ENCODE measurements at places on chromosomes 6 and 20.

DNA sequence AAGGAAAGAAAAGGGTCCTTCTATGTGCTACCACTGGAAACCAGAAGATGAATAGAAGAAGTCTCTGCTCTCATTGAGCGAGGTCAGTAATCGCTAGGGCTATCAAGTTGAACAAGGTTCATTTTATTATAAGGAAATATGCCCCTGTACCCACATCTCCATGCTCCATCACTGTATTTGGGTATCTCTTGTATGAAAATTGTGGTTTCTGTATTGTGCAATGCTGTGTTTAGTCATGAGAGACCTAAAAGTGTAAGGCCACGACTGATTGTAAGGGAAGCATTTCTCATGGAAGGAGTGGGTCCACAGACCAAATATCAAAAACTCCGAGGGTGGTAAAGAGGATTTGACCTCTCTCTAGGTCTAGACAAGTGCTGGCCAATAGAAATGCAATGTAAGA lies 3.6 kb upstream of the HS3ST5 start:
- DNase-seq, result no peak

DNA sequence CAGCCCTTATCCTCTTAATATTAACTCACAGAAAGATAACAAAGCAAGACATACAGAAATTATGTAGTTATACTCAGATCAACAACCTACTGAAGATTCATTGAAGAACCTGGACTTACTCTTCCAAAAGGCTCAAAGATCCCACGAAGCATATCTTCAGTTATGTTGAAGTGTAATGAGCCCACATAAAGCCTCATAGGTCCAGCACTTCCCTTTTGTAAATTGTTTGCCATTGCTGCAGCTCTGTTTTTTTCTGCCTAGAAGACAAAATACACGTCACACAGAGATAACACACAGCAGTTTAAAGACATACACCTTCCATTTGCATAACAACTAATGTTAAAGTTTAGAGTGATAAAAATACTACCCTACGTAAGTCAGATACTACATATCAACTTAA lies 20.4 kb downstream of the RBM39 start:
- DNase-seq, result no peak

DNA sequence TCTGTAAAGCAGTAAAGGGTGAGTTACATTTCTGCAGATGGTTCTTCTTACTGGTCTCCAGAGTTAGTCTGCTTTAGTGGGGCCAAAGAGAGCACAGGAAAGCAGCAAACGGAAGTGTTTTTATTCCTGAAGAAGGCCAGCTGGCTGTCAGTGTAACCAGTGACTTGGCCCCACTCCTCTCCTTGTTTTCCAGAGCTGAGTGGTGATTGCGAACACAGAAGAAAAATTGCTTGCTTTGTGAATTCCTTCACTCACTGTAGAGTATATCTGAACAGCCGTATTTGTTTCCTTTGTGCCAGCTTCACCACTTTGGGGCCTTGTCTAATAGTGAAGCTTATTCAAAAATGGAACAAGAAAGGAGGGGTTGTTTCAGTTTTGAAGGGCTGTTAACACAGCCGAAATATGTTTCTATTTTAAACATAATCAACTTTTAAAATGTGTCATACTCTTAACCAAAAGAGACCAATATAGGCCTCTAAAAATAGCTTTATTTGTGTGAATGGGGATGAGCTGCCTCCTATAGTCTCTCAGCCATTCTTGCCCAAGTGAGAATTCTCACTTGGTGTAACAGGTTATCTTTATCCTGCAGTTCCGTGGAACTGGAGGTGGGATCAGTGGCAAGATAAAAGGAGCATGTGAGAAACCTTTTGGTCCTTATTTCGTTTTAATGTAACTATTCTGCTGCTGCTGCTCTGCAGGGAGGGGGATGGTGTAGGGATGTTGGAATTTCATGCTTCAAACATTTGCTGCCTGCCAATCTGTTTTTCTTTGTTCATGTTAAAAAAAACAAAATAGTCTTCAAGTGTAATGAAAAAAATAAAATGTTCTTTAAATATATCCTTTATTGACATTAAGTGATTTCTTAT lies 37.8 kb downstream of the ZC2HC1B start:
- DNase-seq, result no peak

GRCh38 chr20:59124296-59125029 lies 39.2 kb upstream of the ZNF831 start:
- peak; percentile 2 for DNase-seq

GRCh38 chr20:4832469-4832868 lies 110.8 kb downstream of the PRND start:
- DNase-seq, result no peak

- no peak for DNase-seq
These were observed 10.5 kb downstream of the VPS16 start for GRCh38 chr20:2851086-2851485.

- DNase-seq, result no peak
These were observed 297.5 kb downstream of the GMDS start for GRCh38 chr6:1947922-1948321.

All from activated CD4-positive, alpha-beta T cell treated with anti-CD3 and anti-CD28 coated beads, Interleukin-2, amount 10 ng/mL, durations not matched to agents 7 days and 5 days (primary cell).